ENCODE measurements at places on chromosomes 2 and 18. TPM values are rescaled to one million over a fixed set of nuclear protein-coding genes. Genes with fewer than 3 reads are reported as not detected.
A peak's percentile ranks its signal among the peaks of the same experiment; 100 is the strongest.

The POU3F3 gene
- total RNA-seq = not detected

The HOXD3 gene
- total RNA-seq = 7.9 TPM

The MITD1 gene
- total RNA-seq = 32.6 TPM

The ASAP2 gene
- total RNA-seq = 42.6 TPM

The ITGAV gene
- 35.9 TPM for total RNA-seq

The PAX8 gene
- 22.1 TPM for total RNA-seq

The GIGYF2 gene
- 126 TPM for total RNA-seq

The MAP4K3 gene
- 44.6 TPM for total RNA-seq

The QPCT gene
- total RNA-seq = not detected

DNA sequence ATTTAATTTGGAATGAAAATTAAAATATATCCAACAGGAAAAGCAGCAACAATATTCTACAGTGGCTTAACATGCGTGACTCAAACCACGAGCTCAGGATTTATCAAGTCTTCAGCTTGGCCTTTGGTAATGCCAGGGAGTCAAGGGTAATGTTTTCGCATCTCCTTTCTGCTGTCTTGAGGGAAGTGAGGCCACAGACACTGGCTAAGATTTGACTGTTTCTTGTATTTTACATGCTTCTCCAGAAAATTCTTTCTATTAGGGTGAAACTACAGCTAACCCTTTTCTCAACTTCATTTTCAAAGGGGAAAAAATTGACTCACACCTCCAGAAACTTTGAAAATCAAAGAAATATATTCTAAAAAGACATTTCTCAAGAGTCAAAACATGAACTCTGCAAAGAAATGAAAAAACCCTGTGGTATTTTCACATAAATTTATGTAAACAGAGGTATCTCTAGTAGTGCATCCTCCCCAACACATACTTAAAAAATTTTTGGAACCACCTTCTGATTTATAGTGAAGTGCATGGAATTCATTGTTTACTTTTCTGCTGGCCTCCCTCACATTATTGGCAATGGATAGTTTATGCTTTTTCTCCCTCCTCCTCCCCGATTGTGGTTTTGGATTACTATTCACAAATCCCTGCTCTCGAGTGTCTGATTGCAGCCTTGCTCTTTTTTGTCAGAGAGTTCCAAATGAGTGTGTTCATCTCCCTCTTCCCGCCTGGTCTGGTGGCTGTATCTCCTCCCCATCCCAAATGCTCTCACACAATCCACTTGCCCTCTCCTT is 48.7 kb downstream of the DPP4 start:
- no peak overlapping the region for H3K27ac ChIP-seq
- H3K4me3 ChIP-seq = no peak overlapping the region

DNA sequence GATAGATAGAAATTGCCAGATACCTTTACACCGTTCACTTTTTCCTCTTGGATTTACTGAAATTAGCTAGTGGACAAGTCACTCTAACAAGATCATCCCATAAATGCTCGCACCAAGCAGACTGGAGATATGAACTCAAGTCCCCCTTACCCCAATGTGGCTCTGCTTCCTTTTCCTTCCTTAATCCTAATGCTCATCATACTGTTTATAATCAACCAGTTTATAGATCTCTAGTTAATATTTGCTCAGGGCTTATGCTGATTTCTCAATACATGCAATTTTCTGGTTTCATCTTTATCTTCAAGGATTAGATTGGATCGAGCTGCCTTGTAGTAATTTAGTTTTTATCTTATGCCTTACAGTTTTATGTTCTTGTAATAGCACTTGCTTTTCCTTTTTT is 318.3 kb upstream of the KLHL29 start:
- H3K27ac ChIP-seq = no peak overlapping the region
- H3K4me1 ChIP-seq = no peaks in the 10 kb centered on the region
- DNase-seq = no peak

DNA sequence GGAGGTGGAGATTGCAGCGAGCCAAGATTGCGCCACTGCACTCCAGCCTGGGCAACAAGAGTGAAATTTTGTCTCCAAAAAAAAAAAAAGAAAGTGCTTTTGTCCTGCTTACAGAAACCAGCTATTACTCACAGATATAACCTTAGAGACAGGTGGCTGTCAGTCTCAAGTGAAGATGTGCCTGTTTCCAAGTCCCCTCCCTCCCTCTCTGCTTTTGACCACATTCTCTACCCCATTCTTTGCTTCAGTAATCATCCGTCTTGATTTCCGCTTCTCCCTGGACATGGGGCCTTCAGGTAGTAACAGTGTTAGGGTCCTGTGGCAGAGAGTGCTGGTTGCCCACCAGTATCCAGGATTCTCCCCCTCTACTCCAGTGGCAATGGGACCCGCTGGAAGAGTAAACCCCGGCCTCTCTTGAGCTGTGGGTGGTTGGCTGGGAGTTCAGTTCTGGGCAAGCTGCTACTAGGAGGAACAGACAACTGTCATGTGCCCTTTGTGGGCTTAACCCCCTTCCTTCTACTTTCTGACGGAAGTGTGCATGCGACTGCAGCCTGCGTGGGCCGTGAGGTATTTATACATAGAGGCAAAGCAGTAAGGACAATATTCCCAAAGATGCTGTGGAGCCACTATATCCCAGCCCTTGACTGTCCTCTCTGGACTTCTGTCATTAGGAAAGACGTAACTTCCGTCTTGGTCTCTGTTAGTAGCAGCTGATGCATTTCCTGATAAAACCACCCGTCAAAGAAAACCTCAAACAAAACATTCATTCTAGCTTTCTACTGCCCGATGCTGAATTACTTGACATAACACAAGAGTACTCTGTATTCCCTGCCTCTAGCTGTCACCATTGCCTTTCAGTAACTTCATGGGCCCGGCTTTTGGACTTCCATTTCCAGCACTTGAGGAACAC is 17.8 kb downstream of the PDCL3 start:
- H3K4me1 ChIP-seq = peaks cover 8% of the 10 kb centered on the region
- H3K4me3 ChIP-seq = no peak overlapping the region
- H3K27ac ChIP-seq = peak overlapping the region; percentile 76
- no peaks in the 10 kb centered on the region for H3K27me3 ChIP-seq

DNA sequence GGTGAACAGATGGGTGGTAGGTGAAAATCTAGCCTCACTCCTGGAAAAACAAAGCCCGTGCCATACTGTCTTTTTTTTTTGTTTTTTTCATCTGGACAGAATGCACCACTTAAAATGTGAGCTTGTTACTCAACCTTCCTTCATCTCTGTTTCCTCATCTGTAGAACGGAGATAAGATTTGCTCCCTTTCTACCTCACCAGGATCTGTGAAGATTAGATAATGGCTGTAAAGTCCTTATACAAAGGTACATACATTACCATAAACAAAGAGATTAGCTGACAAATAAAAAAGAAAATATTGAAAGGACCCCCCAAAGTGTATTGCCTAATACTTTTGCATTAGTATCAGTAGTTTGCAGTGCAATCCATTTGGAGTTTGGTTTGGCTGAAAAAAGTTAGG is 75.4 kb upstream of the ZEB2 start:
- H3K27me3 ChIP-seq = no peaks in the 10 kb centered on the region
- no peaks in the 10 kb centered on the region for H3K4me1 ChIP-seq
- no peak for DNase-seq
- no peak overlapping the region for H3K27ac ChIP-seq

DNA sequence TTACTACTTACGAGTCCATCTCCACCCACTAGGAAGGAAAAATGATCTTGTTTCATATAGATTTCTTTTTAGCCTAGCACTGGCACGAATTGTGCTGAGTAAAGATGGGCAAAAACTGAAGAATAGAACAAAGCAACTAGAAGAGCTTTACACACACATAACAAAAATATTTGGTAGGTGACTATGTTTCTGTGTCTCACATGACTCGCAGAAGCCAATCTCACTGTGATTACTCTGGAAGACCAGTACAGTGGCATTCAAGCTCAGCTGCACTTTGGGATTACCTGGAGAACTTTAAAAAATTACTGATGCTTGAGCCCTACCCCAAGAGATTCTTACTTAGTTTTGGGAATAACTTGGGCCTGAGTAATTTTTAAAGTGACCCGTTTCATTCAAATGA is 378.7 kb downstream of the METTL4 start:
- no peak for DNase-seq
- H3K36me3 ChIP-seq = no peaks in the 10 kb centered on the region
- no peaks in the 10 kb centered on the region for H3K27me3 ChIP-seq
- no peak overlapping the region for H3K4me3 ChIP-seq
- H3K4me1 ChIP-seq = no peaks in the 10 kb centered on the region

- no peak overlapping the region for H3K27ac ChIP-seq
- H3K4me3 ChIP-seq = no peak overlapping the region
- no peaks in the 10 kb centered on the region for H3K27me3 ChIP-seq
- H3K36me3 ChIP-seq = peaks cover 14% of the 10 kb centered on the region
Measured at GRCh38 chr2:10359246-10359645, 56.5 kb downstream of the HPCAL1 start.

- DNase-seq = no peak
- no peak overlapping the region for H3K27ac ChIP-seq
- no peaks in the 10 kb centered on the region for H3K36me3 ChIP-seq
- H3K27me3 ChIP-seq = no peaks in the 10 kb centered on the region
Measured at GRCh38 chr2:226911932-226912331, 76.1 kb downstream of the RHBDD1 start.

DNA sequence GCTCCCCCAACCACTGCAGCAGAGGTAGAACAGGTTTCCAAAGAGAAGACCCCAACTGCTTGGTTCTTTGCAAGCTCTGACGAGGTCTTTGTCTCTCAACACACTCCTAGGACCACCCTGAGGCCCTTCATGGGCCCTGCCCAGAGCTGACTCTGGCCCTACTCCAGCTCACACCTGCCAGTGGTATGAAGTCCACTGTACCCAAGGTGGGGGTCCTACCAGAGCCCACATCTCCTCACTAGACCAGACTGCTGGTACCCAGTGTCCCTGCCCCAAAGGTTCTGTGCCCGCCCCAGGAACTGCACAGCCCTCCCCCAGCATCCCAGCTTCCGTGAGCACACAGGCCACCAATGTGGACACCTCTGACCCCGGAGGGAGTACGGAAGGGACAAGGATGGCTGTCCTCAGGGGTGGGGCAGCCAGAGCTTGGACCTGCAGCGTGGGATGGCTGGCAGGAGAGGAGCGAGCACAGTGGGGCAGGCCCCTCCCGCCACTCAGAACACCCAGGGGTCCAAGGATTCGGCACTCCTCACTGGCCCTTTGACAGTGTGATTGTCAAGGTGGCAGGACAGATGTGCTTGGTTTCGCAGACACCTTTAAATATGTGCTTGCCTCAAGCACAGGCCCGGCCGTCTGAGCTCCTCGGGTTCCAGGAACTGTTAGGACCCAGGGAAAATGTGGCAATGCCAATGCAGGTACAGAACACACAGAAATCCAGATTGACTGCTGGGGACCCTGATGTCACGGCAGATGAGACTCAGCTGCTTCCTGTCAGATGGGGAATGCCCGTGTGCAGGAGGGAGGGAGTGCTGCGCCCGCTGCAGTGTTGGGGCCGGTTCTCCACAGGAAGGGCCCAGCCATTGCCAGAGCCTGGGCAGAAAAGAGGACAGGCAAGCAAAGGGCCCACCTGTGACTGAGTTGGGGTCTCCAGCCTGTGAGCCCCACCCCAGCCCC is 51.2 kb downstream of the MTERF4 start:
- DNase-seq = no peak
- H3K4me3 ChIP-seq = no peak overlapping the region
- no peak overlapping the region for H3K27ac ChIP-seq
- H3K36me3 ChIP-seq = peaks cover 10% of the 10 kb centered on the region

DNA sequence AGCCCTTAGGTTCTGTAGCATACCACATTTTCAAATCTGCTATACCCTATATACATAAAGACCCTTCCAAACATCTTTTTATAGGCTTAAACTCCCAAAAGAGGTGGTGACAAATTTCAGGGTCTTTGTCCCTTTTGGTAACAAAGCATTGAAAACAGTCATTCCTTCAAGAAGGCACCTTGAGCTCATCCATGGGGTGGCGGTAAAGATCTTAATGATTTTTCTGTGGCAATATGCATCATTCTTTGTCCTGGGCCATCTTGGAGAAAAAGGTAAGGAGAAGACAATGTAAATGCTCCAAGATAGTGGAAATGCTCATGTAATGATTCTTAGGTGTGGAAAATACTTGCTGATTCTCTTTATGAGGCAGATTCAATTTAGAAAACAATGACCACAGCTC is 890.5 kb downstream of the CNTNAP5 start:
- H3K36me3 ChIP-seq = no peaks in the 10 kb centered on the region
- H3K4me1 ChIP-seq = no peaks in the 10 kb centered on the region
- H3K27me3 ChIP-seq = no peaks in the 10 kb centered on the region
- H3K4me3 ChIP-seq = no peak overlapping the region
- DNase-seq = no peak

- no peaks in the 10 kb centered on the region for H3K4me1 ChIP-seq
- no peak overlapping the region for H3K27ac ChIP-seq
- H3K4me3 ChIP-seq = no peak overlapping the region
- no peaks in the 10 kb centered on the region for H3K27me3 ChIP-seq
Measured at GRCh38 chr2:207409517-207409916, 120.2 kb upstream of the CREB1 start.

GRCh38 chr2:239721531-239721930 is 303.6 kb downstream of the NDUFA10 start:
- no peaks in the 10 kb centered on the region for H3K4me1 ChIP-seq
- H3K27me3 ChIP-seq = no peaks in the 10 kb centered on the region
- H3K27ac ChIP-seq = no peak overlapping the region
- DNase-seq = no peak

DNA sequence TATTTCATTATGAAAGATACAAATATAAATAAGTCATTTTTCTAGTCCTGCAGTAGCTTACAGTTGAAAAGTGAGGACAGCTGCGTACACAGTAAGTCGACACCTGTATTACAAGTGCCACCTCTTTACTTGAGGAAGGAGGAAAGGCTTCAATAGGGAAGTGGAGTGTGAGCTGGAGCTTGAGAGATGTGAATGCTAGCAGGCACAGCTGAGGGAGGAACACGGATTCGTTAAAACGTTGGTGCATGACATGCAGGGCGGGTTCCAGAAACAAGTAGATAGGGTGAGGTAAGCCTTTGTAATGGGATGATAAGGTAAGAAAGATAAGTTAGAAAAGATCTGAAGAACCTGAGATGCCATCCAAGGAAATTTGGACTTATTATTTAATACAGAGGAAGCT is 98.1 kb upstream of the CSRNP3 start:
- no peaks in the 10 kb centered on the region for H3K4me1 ChIP-seq
- no peak overlapping the region for H3K4me3 ChIP-seq
- H3K36me3 ChIP-seq = no peaks in the 10 kb centered on the region
- no peaks in the 10 kb centered on the region for H3K27me3 ChIP-seq

- no peak overlapping the region for H3K4me3 ChIP-seq
- no peak overlapping the region for H3K27ac ChIP-seq
- H3K27me3 ChIP-seq = no peaks in the 10 kb centered on the region
- DNase-seq = no peak
Measured at GRCh38 chr2:26951236-26951635, 19.2 kb upstream of the MAPRE3 start.

- DNase-seq = no peak
- no peak overlapping the region for H3K27ac ChIP-seq
- no peaks in the 10 kb centered on the region for H3K27me3 ChIP-seq
- no peak overlapping the region for H3K4me3 ChIP-seq
- H3K36me3 ChIP-seq = no peaks in the 10 kb centered on the region
Measured at GRCh38 chr18:58758046-58758445, 86.8 kb downstream of the MALT1 start.

- DNase-seq = no peak
- no peaks in the 10 kb centered on the region for H3K36me3 ChIP-seq
- H3K27ac ChIP-seq = no peak overlapping the region
- H3K4me3 ChIP-seq = no peak overlapping the region
- H3K27me3 ChIP-seq = no peaks in the 10 kb centered on the region
Measured at GRCh38 chr2:23041443-23041842, 343.5 kb upstream of the KLHL29 start.

Measured in Peyer's patch (tissue), 4 donors.